Activated naive CD4-positive, alpha-beta T cell treated with anti-CD3 and anti-CD28 coated beads, Interleukin-2, amount 50 U/mL, for 16 hours (primary cell): ENCODE measurements at places on chromosomes 12 and 14.

GRCh38 chr14:75286313-75286712 is 7.7 kb downstream of the FOS start:
- DNase-seq, result no peak

GRCh38 chr12:94265966-94266745 is 117.8 kb downstream of the PLXNC1 start:
- no peak for DNase-seq

- DNase-seq, result no peak
These were observed 3.7 kb downstream of the SIVA1 start for GRCh38 chr14:104756477-104757237.

DNA sequence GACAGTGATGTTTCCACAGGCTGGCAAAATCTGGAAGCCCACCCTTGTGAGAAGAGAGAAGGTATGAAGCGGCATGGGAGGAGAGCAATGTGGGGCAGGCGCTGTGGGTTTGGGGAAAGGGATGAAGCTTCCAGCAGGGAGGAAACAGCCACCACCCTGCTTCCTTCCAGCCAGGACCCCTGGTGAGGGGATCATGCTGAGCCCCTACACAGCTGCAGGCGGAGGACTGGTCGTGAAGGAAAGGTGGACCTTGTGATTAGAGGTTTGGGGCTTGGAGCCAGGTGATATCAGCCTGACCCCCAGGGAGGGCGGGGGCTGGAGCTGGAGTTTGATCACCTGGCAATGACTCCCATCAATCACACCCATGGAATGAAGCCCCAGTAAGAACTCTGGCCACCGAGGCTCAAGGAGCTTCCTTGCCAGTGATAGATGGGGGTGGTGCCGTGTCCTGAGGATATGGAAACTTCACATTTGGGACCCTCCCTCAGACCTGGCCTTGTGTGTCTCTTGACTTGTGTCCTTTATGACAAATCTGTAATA is 48.6 kb downstream of the RIMBP2 start:
- DNase-seq, result no peak

DNA sequence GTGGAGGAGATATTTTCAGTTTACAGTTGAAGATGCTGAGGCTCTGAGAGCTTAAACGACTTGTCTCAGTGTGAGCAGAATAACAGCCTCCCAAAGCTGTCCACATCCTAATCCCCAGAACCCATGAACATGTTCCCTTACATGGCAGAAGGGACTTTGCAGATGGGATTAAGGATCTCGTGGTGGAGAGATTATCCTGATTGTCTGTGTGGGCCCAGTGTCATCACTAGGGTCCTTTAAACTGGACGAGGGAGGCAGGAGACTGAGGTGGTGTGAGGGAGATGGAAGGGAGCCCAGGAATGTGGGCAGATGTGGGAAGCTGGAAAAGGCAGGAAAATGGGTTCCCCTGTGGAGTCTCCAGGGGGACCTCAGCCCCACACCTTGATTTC is 9.6 kb upstream of the KRT80 start:
- no peak for DNase-seq

- DNase-seq, result no peak
These were observed 409.5 kb downstream of the SLC6A15 start for GRCh38 chr12:84502907-84503787.
